ENCODE measurements at places on chromosomes 6 and 20. TPM values are rescaled to one million over a fixed set of nuclear protein-coding genes. Genes with fewer than 3 reads are reported as not detected.

SOX18 gene
- 0.34 TPM for total RNA-seq

VWA7 gene
- 1.6 TPM for total RNA-seq

GSTA1 gene
- not detected for total RNA-seq

GRCh38 chr20:23248461-23248882 is 102.1 kb upstream of the NXT1 start:
- H3K4me3 ChIP-seq: no peak overlapping the region
- H3K27ac ChIP-seq: no peak overlapping the region
- H3K27me3 ChIP-seq: peaks cover 27% of the 10 kb centered on the region
- H3K4me1 ChIP-seq: no peaks in the 10 kb centered on the region
- H3K36me3 ChIP-seq: no peaks in the 10 kb centered on the region
- no peak for DNase-seq

GRCh38 chr6:72413884-72414283 is 208.0 kb upstream of the KCNQ5 start:
- DNase-seq: no peak
- H3K4me3 ChIP-seq: no peak overlapping the region
- H3K4me1 ChIP-seq: peaks cover 24% of the 10 kb centered on the region
- H3K36me3 ChIP-seq: no peaks in the 10 kb centered on the region
- H3K27me3 ChIP-seq: peaks cover 21% of the 10 kb centered on the region
- no peak overlapping the region for H3K27ac ChIP-seq

- H3K36me3 ChIP-seq: no peaks in the 10 kb centered on the region
- H3K4me1 ChIP-seq: peaks cover 9% of the 10 kb centered on the region
- H3K27me3 ChIP-seq: no peaks in the 10 kb centered on the region
- H3K27ac ChIP-seq: no peak overlapping the region
Measured at GRCh38 chr6:154615483-154616025, 105.1 kb upstream of the CNKSR3 start.

GRCh38 chr20:49701241-49701790 is 12.4 kb downstream of the B4GALT5 start:
- DNase-seq: no peak
- peaks cover 53% of the 10 kb centered on the region for H3K4me1 ChIP-seq
- H3K27me3 ChIP-seq: no peaks in the 10 kb centered on the region
- no peaks in the 10 kb centered on the region for H3K36me3 ChIP-seq
- peak overlapping the region; percentile 75 for H3K27ac ChIP-seq

- no peak for DNase-seq
- peak overlapping the region; percentile 49 for H3K27ac ChIP-seq
- no peaks in the 10 kb centered on the region for H3K36me3 ChIP-seq
- no peaks in the 10 kb centered on the region for H3K27me3 ChIP-seq
- H3K4me3 ChIP-seq: no peak overlapping the region
Measured at GRCh38 chr6:25359891-25360290, 80.7 kb downstream of the CARMIL1 start.

- H3K4me3 ChIP-seq: no peak overlapping the region
- H3K36me3 ChIP-seq: peaks cover 2% of the 10 kb centered on the region
- no peak for DNase-seq
- peaks cover 4% of the 10 kb centered on the region for H3K4me1 ChIP-seq
Measured at GRCh38 chr6:121767211-121767610, 331.8 kb downstream of the GJA1 start.

DNA sequence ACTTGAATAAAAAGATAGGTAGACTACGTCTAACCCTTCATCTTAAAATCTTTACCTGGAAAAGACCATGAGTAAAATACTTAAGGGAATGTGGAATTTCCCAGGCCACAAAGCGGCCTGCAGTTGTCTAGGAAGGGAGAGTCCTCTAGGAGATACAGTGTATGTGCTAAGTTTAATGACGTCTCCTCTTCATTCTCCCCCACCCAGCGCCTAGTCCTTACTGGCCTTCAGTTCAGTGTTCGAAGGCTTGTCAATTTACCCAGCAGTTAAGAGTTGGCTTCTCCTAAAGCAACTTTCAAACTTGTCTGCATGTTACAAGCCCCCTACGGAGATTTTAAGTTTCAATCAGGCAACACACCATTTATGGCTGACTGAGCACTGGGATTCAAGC is 35.2 kb downstream of the HFE start:
- peaks cover 22% of the 10 kb centered on the region for H3K4me1 ChIP-seq
- H3K36me3 ChIP-seq: no peaks in the 10 kb centered on the region
- H3K27ac ChIP-seq: peak overlapping the region; percentile 97
- no peaks in the 10 kb centered on the region for H3K27me3 ChIP-seq
- no peak for DNase-seq
